ENCODE measurements at places on chromosomes 7 and 10.
A peak's percentile ranks its signal among the peaks of the same experiment; 100 is the strongest.

DNA sequence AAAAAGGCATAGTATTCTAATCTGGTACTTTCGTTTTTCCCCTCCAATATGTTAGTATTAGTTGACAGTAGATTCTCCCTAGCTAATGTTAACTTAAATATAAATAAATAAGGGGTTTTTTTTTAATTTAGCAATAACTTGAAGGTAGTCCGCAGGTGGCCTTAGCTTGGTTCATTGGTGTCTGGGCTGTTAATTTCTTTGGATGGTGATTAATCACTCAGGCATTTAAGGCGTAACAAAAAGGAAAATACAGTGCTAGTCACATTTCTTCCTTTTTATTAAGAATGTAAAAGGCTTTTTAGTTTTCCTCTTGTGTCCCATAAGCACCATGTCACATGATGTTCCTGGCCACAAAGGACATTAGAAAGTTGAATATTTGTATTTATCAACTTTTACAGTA lies 161.0 kb upstream of the POT1 start:
- DNase-seq, result no peak

GRCh38 chr7:83178066-83178465 lies 15.4 kb upstream of the PCLO start:
- DNase-seq, result no peak

GRCh38 chr7:116998567-116999175 lies 45.4 kb downstream of the ST7 start:
- DNase-seq, result no peak

DNA sequence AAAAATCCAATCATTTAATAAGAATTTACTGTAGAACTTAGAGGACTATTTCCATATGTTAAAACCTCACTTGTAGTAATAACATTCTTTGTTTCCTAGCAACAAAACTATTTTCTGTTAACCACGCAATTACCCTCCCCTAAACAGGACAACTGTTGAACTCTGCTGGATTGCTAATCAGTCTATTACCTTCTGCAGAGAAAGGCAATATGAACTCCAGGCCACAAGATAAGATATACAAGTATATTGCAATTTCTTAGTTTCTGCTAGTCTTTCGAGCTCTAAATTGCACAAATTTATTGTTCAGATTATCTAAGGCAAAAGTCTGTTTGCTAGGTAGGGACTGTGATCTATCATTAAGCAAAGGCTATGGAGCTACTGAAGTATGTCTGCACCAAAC lies 920.1 kb upstream of the LRRN3 start:
- no peak for DNase-seq

GRCh38 chr7:150753826-150754603 lies 16.8 kb downstream of the GIMAP5 start:
- peak; percentile 26 for DNase-seq

- peak; percentile 80 for DNase-seq
Measured at GRCh38 chr7:65840446-65840845, 32.4 kb upstream of the VKORC1L1 start.

GRCh38 chr10:5492929-5493576 lies 6.3 kb downstream of the CALML5 start:
- DNase-seq, result no peak

DNA sequence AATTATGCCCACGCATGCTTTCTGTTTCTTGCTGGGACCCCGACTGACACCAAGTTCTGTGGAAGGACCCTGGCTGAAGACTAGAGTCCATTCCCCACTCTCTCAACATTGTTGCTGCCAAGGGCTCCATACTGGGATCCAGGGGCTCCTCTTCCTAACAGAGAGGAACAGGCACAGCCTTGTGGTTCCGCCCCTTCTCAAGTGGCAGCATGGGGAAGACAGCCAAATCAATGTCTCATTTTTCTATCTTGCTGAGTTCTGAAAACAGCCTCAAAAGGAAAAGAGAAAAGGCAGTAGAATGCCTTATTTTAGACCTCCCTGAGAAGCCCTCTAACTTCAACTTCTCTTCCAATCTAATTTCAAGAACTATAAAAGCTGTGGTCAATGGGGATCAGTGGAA lies 23.7 kb upstream of the LAMB1 start:
- DNase-seq, result no peak

GRCh38 chr7:150903606-150904005 lies 51.3 kb downstream of the AOC1 start:
- no peak for DNase-seq

GRCh38 chr10:128896963-128897362 lies 570.1 kb upstream of the MGMT start:
- DNase-seq, result no peak

- DNase-seq, result no peak
Measured at GRCh38 chr7:51139796-51140195, 176.8 kb downstream of the COBL start.

GRCh38 chr10:44965104-44965503 lies 5.5 kb downstream of the RASSF4 start:
- no peak for DNase-seq

- no peak for DNase-seq
Measured at GRCh38 chr7:92557808-92558362, 29.3 kb downstream of the RBM48 start.

GRCh38 chr7:126305671-126306070 lies 947.1 kb downstream of the GRM8 start:
- DNase-seq, result no peak

- no peak for DNase-seq
Measured at GRCh38 chr7:34946486-34946885, 90.8 kb downstream of the DPY19L1 start.

DNA sequence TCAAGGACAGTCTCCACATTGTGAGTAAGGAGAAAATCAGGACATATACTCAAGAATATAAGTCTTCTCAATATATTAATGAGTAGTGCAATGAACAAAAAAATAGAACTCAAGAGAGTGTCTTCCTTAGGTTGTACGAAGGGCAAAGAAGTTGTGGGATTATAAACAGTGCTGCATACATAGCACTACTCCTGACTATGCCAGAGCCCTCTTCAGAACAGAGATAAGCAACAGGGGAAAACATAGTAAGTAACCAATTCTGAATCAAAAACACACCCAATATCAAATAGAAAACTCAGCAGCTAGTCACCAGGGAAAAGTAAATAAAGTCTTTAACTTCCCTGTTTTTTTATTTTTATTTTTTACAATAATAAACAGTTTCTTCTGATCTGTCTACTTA lies 10.6 kb downstream of the ARHGAP21 start:
- no peak for DNase-seq

DNA sequence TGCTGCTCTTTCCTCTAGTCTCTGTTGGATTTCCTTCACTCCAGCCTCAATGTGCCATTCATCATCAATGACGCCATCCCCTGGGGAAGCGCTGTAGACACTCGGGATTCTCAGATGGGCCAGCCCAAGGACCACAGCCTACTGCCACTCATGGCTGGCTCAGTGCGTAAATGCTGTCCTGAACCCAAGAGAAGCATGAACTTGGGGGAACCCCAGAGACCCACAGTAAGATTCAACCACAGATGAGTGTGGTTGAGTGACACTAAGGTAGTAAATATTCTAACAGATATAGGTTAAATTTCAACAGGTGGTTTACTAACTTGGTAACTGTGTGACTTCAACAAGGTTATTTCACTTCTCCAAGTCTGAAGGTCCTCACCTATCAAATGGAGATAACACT lies 304.1 kb downstream of the GRM8 start:
- DNase-seq, result no peak

GRCh38 chr10:6498771-6499170 lies 81.3 kb downstream of the PRKCQ start:
- DNase-seq, result no peak

GRCh38 chr10:71984809-71985388 lies 20.7 kb downstream of the CHST3 start:
- DNase-seq, result no peak

- DNase-seq, result no peak
Measured at GRCh38 chr10:3062502-3063186, 4.7 kb upstream of the PFKP start.

DNA sequence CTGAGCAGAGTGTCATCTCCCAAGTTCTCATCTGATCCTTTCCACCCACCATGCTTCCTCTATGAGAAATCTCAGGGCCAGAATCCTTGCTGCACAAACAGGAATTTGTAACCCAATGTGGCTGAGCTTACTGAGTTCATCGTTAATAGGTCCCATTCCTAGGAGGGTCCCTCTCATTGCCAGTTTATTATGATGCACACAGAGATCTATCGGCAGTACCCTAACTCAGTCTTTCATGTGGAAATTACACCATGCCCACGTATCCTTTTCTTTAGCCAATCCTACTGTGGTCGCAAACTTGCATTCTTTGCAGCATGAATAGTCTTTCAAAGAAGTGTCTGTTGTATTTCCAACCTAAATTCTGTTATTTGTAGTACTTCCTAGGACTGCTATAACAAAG lies 12.1 kb downstream of the TMEM236 start:
- DNase-seq, result no peak

DNA sequence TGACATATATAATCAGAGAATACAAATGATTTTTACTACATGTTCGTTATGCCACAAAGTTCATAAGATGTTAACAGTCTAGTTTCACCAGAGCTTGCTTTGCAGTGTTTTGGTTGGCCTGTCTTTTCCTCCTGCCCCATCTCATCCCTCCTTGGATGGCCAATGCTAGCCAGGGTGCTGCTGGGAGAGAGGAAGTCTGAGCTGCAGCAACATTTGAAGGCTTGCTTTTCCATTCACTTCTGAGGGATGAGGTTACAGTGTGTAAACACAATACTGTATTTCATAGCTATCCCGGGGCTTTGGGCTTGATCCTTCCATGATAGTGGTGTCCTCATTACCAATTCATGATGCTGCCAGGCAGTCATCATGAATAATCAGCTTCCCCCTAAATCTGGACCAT lies 170.5 kb downstream of the RAB11FIP2 start:
- DNase-seq, result no peak

- no peak for DNase-seq
Measured at GRCh38 chr10:67669978-67670377, 26.0 kb downstream of the CTNNA3 start.

GRCh38 chr10:69715899-69716606 lies 85.7 kb upstream of the COL13A1 start:
- DNase-seq, result no peak

DNA sequence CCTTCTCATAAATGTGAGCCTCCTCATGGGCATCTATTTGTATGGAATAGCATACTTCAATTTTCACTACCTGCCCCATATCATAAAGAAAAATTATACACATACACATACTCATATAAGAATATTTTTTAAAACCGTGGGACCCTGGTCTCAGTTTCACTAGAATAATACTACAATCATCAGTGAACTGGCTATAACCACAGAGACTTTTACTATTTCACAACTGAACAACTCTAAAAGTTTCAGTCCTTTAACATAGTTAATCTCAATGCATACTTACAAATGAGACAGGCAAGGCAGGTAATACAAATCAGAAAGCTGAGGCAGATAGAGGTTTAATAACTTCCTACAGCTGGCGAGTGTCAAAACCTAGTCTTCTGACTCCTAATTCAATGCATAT lies 83.1 kb downstream of the LRRN3 start:
- no peak for DNase-seq

DNA sequence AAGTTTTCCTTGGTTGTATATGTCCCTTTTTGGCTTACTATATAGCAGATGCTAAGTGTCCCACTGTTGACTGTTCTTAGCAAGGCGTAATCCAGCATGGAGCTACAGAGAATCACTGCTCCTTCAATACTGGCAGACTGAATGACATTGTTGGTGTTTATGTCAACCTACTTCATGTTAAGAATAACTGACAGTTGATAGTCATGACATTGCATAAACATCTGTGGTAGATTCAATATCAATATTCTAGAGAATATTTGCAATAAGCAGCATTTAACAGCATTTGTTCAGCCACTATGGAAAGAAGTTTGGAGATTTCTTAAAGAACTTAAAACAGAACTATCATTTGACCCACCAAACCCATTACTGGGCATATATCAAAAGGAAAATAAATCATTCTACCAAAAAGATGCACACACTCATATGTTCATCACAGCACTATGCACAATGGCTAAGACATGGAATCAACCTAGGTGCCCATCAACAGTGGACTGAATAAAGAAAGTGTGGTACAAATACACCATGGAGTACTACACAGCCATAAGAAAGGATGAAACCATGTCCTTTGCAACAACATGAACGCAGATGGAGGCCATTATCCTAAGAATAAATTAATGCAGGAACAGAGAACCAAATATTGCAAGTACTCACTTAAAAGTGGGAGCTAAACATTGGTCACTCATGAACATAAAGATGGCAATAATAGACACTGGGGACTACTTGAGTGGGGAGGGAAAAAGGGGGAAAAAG lies 88.7 kb downstream of the IMMP2L start:
- no peak for DNase-seq

DNA sequence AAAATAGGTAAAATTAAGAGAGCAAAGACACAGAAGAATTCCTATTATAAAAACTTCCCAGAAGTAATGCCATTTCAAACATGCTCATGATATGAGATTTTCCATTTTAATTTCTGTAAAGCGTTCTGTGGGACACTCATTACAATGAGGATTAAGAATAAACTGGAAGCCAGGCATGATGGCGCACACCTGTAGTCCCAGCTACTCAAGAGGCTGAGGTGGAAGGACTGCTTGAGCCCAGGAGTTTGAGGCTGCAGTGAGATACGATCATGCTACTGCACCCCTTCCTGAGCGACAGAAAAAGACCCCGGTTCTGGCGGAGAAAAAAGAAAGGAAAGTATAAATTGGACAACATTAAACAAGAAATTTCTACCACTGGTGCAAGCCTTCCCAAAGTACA lies 1.5 kb downstream of the DNA2 start:
- DNase-seq, result no peak

- no peak for DNase-seq
Measured at GRCh38 chr7:130903358-130903974, 169.5 kb upstream of the KLF14 start.

DNA sequence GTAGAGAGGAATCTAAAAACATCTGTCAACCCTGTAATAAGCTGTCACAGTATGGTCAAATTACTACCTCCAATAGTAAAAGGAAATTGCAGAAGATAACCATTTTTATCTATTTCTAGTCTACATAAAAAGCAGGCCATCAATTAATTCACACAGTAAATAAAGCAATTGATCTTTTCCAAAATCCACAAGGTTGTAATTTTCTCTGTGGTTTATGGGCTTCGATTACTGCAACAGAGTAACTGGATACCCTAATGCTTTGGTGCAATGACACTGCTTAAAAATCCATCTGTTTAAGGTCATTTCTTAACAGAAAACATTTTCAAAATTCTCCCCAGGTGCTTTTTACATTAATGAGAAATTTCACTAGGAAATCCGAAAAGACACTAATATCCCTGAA lies 23.9 kb downstream of the ESYT2 start:
- no peak for DNase-seq

- no peak for DNase-seq
Measured at GRCh38 chr7:75567948-75568595, 76.0 kb downstream of the SPDYE5 start.

All from WERI-Rb-1 (cell line).